ENCODE measurements at places on chromosomes 13 and 19. TPM values are rescaled to one million over a fixed set of nuclear protein-coding genes. Genes with fewer than 3 reads are reported as not detected.

The MEIS3 gene
- total RNA-seq: 0.22 TPM

The DNM2 gene
- 68.0 TPM for total RNA-seq

The ODAD3 gene
- under 0.01 TPM for total RNA-seq

The FFAR2 gene
- total RNA-seq: not detected

The FOSB gene
- total RNA-seq: 23.4 TPM

The ZGLP1 gene
- total RNA-seq: 0.22 TPM

The DMPK gene
- 7.7 TPM for total RNA-seq

The ZNF625 gene
- 11.7 TPM for total RNA-seq

The CDX2 gene
- total RNA-seq: not detected

The URAD gene
- total RNA-seq: not detected

GRCh38 chr13:34276764-34277163 is 458.8 kb downstream of the RFC3 start:
- DNase-seq: no peak

- DNase-seq: no peak
These were observed 870 bp downstream of the SPIB start for GRCh38 chr19:50419580-50420035.

- DNase-seq: no peak
These were observed 498.6 kb downstream of the FGF9 start for GRCh38 chr13:22169473-22169872.

- DNase-seq: peak; percentile 23
These were observed 16.2 kb downstream of the TMTC4 start for GRCh38 chr13:100658363-100658762.

DNA sequence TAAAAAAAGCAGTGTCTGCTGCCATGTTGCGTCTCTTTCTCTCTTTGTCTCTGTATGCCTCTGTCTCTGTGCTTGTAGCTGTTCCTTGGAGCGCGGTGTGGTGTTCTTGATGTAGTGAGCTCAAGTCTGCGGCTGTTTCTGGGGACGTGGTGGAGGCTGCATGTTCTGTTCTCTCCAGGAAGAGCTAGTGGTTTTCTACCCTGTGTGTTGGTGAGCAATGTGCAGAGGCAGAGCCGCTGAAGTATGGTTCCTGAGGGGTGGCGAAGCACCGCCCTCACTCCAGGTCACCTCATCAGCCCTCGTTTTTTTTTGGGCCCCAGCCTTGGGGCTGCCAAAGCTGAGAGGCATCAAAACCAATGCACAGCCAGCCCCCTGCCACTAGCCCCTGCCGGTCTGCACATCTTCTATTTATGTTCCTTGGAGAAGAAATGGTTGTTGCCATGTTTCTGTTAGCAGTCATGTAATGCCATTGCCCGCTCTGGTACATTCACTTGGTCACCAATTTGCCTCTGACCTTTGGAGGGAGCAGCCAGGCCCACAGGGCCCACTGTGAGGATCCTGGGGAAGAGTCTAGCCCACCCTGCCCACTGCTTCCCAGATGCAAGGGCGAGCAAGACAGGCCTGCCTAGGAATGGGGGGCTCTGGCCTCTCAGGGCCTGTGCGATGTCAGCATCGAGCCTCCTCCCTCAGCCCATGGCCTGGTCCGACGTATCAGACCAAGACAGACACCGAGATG is 7.2 kb downstream of the HNRNPL start:
- DNase-seq: no peak

DNA sequence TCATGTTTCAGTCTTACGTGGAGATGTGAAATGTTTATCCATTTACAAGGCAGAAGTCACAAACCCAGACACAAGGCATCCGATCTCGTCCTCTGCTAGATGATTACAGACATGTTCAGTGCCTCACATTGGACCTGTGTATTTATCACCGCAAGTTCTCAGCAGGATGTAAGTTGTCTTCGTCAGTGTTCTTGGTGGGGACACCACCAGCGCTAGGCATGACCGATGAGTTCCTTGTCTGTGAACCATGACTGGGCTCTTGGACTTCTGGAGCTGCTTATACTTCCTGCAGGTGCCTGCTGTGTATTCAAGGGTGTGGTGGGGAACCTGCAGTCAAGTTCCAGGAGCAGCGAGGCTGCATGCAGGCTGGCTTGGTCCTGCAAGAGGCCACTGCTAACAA is 105.4 kb downstream of the URI1 start:
- no peak for DNase-seq

DNA sequence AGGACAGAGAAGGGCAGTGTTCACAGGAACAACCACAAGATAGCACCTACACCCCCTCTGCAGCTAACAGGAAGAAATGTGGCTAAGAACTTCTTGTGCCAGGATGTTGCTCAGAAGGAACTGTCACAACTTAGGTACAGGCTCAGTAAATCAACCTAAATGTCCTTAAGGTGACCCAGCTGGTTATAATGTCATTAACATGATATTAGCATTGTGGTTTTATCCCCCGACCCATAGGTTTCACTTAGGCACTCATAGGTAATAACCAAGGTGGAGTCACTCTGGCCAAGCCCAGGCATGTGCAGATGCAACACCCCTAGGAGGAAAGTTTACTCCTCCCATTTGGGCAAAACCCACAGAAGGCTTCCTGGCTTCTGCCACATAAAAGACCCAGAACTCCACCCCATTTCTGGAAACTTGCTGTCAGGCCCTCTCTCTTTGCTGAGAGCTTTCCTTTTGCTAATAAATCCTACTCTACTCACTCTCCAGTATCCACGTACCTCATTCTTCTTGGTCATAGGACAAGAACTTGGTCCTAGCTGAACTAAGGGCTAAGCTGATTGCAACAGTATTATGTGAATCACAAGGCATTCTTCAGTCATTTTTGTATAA is 951.3 kb downstream of the SLITRK5 start:
- no peak for DNase-seq

GRCh38 chr13:76163761-76164160 is 527.6 kb downstream of the LMO7 start:
- no peak for DNase-seq

- DNase-seq: peak; percentile 54
These were observed 58.0 kb downstream of the PIBF1 start for GRCh38 chr13:72839831-72840426.

- no peak for DNase-seq
These were observed 631.3 kb downstream of the DIAPH3 start for GRCh38 chr13:59532405-59532804.

DNA sequence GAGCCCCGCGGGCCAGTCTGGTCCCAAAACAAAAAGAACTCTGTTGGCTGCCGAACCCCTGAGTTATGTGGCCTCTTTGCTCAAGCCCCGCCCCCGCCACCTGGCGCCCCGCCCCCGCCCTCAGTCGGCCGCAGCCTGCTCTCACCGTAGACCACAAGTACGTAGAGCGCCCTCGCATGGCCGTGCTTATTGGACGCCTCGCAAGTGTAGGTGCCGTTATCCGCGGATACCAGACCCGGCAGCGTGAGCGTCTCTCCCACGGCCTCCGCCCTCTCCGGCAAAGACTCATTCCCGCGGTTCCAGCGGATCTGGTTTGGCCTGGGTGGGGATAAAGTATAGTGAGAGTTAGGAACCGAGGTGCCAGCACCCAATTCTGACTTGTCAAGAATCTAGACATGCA is 5.5 kb upstream of the ZNF428 start:
- DNase-seq: peak; percentile 27

GRCh38 chr13:28583651-28584091 is 75.3 kb upstream of the POMP start:
- no peak for DNase-seq

- no peak for DNase-seq
These were observed 7.5 kb downstream of the IRF3 start for GRCh38 chr19:49658139-49658517.

- no peak for DNase-seq
These were observed 1339.8 kb downstream of the OLFM4 start for GRCh38 chr13:54368387-54368786.

- DNase-seq: peak; percentile 48
These were observed 109.9 kb downstream of the RBM26 start for GRCh38 chr13:79295906-79296706.

DNA sequence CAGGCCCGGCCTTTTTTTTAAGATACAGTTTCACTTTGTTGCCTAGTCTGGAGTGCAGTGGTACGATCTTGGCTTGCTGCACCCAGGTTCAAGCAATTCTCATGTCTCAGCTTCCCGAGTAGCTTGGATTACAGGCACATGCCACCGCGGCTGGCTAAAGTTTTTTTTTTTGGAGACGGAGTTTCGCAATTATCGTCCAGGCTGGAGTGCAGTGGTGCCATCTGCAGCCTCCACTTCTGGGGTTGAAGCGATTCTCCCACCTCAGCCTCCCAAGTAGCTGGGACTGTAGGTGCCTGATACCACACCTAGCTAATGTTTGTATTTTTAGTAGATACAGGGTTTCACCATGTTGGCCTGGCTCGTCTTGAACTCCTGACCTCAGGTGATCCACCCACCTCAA is 4.9 kb upstream of the CARM1 start:
- no peak for DNase-seq

DNA sequence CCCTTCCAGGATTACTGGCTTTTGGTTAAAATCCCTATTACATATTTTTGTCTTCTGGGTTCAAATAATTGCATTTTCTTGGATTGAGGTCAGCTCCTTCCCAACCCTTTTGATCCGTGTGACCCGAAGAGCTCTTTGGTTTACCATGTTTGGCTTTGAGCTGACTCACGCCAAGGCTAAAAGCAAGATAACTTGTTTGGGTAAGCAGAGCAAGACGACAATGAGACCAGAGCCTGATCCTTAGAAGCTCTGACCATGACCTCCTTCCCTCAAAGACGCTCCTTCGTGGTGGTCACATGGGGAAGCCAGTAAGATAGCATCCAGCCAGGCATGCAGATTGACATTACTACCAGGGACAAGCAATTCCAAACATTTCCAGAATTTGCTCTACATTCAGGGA is 153.8 kb downstream of the DCT start:
- no peak for DNase-seq

DNA sequence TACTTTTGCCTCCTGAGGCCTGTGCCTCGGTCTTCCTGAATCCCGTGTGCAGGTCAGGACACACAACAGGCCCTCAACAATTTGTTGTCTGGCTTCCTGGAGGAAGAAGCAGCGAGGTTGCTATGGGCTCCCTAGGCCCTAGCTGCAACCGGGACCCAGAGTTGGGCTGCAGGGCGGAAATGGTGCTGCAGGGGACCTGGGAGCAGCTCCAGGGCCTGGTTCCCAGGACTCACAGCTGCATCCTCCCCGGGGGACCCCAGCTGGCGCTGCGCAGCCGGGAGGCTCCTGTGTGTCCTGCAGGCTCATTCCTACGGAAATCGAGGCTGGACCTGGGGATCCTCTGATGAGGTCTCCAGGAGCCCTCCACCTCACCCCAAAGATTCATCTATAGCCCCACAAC is 999 bp upstream of the TNFAIP8L1 start:
- DNase-seq: peak; percentile 97

DNA sequence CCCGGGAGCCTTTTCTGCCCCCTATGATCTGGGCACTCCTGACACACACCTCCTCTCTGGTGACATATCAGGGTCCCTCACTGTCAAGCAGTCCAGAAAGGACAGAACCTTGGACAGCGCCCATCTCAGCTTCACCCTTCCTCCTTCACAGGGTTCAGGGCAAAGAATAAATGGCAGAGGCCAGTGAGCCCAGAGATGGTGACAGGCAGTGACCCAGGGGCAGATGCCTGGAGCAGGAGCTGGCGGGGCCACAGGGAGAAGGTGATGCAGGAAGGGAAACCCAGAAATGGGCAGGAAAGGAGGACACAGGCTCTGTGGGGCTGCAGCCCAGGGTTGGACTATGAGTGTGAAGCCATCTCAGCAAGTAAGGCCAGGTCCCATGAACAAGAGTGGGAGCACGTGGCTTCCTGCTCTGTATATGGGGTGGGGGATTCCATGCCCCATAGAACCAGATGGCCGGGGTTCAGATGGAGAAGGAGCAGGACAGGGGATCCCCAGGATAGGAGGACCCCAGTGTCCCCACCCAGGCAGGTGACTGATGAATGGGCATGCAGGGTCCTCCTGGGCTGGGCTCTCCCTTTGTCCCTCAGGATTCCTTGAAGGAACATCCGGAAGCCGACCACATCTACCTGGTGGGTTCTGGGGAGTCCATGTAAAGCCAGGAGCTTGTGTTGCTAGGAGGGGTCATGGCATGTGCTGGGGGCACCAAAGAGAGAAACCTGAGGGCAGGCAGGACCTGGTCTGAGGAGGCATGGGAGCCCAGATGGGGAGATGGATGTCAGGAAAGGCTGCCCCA is 8.5 kb upstream of the CEACAM7 start:
- peak; percentile 20 for DNase-seq

DNA sequence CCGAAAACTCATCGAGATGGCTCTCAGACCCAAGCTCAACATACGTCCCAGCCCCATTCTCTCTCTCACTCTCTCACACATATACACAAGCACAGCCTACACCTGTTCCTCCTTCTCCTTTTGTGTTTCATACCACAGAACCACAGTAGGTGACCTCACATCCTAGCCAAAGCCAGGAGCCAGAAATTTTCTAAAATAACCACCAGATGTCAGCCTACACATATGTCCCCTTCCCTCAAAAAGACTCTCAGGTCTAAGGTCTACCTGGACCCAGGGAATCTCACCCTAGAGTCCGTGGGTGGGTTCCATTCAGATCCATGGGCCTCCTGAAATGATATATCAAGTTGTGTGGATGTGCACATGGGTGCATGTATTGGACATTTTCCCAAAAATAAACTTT is 104.2 kb upstream of the IPO5 start:
- DNase-seq: peak; percentile 27

DNA sequence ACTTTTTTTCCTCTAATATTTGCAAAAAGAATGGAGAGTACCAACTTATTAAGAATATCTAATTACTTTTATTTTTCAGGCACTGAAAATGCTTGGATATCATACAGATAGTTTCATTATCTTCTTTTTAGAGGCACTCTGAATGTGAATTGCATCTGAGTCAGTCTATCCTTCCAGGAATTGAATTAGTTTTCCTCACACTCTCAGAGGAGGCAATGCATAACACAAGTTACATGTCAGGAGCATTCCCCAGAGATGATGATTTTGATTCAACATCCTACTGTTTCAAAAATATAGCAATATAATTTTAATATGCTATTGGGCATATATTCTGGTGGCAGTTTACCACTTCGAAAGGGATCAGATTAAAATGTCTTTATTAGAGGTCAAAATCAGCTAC is 1315.4 kb downstream of the PCDH9 start:
- peak; percentile 22 for DNase-seq

- no peak for DNase-seq
These were observed 99.6 kb downstream of the FOXO1 start for GRCh38 chr13:40566811-40567210.

DNA sequence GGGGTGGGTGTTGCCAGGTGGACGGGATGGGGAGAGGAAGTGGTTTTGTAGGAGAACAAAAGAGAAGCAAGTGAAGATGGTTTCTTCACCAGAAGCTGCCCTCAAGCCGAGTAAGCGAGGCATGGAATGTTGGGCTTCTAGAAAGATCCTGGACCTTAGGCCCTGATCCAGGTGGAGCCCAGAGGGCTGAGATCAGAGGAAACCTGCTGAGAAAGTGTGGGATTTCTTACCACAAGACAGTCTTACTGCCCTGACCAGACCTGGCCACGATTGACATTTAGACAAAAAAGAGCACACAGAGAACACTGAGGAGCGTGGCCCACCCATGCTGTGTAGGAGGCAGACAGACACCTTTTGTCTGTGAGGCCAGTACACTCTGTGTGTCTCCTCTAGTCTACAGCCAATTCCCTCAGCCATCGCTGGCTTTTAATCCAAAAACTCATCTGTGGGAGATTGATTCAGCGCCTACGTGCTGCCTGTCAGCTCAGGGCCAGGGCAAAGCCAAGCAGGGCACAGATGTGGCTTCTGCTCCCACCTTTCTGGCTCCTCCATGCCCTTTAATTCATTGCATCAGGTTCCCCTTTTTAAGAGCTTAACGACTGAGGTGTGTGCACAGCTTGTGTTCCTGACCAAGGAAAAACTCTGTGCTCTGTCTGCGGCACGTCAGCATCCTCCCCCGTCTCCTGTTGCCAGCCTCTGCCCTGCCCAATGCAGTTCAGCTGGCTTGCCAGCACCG is 123.3 kb downstream of the AKAP11 start:
- no peak for DNase-seq

Data from lung microvascular endothelial cell (primary cell).